Stimulated activated CD4-positive, alpha-beta T cell treated with anti-CD3 and anti-CD28 coated beads, Interleukin-4, amount 100 ng/mL, for 48 hours (primary cell): ENCODE measurements at places on chromosomes 16 and 17.

GRCh38 chr17:74351552-74352210 lies 10.0 kb downstream of the BTBD17 start:
- DNase-seq: no peak

DNA sequence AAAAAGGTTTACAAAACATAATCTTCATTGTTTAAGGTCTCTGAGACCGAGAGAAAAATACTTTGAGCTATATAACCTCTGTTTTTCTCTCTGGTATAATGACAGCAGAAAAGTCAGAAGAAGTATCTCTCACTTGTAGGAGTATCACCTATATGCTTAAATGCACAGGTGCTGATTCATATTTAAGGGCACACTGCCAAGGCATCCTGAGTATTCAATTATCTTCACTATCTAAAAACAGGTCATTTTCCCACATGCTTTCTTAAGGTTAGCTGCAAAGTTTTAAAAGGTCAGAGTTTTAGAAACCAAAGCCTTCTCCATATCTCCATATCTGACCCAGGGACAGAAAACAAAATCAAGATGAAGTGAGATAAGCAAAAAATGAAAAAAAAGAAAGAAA lies 99.3 kb upstream of the C17orf78 start:
- no peak for DNase-seq

GRCh38 chr16:67430504-67430976 lies 381 bp upstream of the HSD11B2 start:
- DNase-seq: peak; percentile 28

DNA sequence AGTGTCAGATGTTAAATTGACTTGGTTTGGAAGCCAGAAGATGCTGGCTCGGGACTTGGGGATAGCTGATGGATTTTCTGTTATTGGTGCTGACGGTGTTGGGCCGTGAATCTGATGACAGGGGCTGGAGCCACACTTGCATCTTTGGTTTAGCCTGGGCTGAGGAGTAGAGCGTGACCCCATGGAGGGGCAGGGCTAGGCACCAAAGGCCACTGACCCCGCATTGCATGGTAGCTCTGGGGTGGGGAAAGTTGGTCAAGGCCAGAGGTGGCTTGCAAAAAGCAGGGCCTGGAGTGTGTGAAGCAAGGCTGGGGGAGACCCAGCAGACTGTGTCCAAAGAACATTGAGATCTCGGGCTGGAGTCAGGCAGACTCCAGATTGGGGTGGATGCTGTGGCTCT lies 25.3 kb downstream of the WSCD1 start:
- no peak for DNase-seq

GRCh38 chr17:40247926-40248495 lies 28.9 kb downstream of the WIPF2 start:
- DNase-seq: no peak

GRCh38 chr17:35906926-35907637 lies 23.5 kb downstream of the RDM1 start:
- DNase-seq: no peak

DNA sequence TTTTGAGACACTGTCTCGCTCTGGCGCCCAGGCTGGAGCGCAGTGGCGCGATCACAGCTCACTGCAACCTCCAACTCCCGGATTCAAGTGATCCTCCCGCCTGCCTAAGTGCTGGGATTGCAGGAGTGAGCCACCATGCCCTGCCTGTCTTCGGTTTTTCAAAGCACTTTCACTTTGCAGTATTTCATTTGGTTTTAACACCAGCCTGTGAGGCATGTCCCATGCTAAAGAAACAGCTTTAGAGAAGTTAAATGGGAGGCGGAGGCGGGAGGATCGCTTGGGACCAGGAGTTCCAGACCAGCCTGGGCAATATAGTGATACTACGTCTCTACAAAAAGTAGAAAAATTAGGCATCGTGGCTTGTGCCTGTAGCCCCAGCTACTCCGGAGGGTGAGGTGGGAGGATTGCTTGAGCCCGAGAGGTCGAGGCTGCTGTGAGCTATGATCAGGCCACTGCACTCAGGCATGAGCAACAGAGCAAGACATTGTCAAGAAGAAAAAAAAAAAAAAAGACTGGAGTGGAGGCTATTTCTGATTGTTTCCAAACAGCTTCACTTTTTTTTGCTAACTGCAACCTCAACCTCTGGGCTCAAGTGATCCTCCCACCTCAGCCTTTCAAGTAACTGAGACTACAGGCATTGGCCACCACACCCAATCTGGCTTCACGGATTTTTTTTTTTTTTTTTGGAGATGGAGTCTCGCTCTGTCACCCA lies 1.3 kb downstream of the METTL23 start:
- DNase-seq: no peak

GRCh38 chr16:66741169-66741900 lies 10.1 kb downstream of the DYNC1LI2 start:
- DNase-seq: no peak

DNA sequence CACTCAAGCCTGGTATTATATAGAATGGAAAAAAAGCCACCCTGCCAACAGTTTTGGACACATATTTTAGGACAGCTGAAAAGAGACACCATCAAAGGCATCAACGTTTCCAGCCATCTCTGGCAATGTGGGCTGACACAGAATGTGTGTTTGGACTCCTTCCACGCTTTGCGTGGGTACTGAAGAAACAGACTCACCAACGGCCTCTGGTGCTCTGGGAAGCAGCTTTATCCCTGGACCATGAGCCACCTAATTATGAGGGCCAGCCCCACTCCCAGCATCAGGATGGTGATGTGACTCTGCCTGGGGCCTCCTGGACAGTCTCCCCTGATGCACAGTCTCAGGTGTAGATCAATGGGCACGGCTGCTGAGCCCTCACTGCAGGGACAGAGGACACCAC lies 27.9 kb downstream of the CCDC57 start:
- DNase-seq: no peak

GRCh38 chr17:2197271-2197670 lies 106.3 kb downstream of the SMG6 start:
- no peak for DNase-seq
